Caco-2 (cell line): ENCODE measurements at places on chromosomes 13 and 19.

GRCh38 chr19:40341601-40342482 is 6.4 kb downstream of the C19orf47 start:
- no peaks in the 10 kb centered on the region for H3K36me3 ChIP-seq
- no peaks in the 10 kb centered on the region for H3K27me3 ChIP-seq
- no peak overlapping the region for H3K4me3 ChIP-seq

DNA sequence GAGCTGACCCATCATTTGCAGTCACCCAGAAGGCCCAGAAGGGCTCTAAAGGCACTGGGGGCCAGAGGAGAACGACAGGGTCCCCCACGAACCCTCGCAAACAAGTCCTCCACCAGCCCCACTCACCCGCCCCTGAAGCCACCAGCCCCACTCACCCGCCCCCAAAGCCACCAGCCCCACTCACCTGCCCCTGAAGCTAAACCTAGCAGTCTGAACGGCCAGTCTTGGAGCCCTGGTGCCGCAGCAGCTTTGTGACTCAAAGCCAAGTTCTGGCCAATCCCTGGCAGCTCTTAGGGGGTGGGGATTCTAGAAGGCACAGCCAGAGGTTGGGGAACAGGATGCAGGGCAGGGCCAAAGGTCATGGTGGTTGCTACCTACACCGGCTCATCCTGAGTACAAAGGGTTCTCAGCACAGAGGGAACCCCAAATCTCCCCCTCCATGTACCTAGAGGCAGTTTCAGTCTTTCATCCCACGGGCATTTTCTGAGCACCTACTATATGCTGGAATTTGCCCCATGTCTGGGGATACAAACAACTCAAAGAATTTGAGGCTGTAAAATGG is at the start of gene IQCN:
Gene IQCN, minus strand, starts transcription at position 234 of the 562 bp plus-strand sequence. CDS start 4,974 bp downstream, outside the sequence.
- no peaks in the 10 kb centered on the region for H3K27me3 ChIP-seq
- no peak within 1 kb of the TSS for H3K4me3 ChIP-seq
- H3K27ac ChIP-seq = peak within 1 kb of the TSS; percentile 59

DNA sequence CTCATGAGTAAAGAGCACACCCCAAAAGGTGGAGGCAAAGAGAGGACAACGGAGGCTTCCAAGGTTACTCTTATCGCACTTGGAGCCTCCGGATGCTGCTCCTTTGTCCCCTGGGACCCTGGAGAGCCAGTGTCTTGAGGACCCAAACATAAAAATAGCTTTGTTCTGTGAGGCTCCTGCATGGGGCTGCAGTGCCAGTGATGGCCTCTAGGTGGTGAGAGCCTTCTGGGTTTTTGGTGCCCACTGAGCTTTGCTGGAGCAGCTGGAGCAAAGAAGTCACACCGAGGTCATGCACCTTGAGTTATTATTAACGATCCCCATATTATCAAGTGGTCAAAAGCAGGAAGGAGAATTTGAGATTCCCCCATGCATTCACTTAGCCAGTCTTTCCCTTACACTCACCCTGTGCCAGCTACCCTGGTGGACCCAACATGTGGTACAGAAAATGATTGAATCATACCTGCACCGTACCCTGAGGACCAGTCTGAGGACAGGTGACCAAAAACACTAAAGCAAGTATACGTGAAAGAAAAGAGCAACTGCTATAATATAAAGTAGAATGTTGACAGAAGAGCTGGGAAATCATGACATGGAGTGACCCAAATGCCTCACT is 41.5 kb downstream of the ZNF682 start:
- H3K27me3 ChIP-seq = no peaks in the 10 kb centered on the region
- no peak overlapping the region for H3K27ac ChIP-seq
- DNase-seq = no peak
- no peaks in the 10 kb centered on the region for H3K36me3 ChIP-seq

GRCh38 chr13:100506600-100507422 is 81.8 kb downstream of the GGACT start:
- no peak for DNase-seq
- no peaks in the 10 kb centered on the region for H3K27me3 ChIP-seq
- no peak overlapping the region for H3K27ac ChIP-seq
- no peaks in the 10 kb centered on the region for H3K4me1 ChIP-seq
- no peak overlapping the region for H3K4me3 ChIP-seq

- no peaks in the 10 kb centered on the region for H3K27me3 ChIP-seq
- H3K27ac ChIP-seq = no peak overlapping the region
- no peak for DNase-seq
- H3K4me1 ChIP-seq = no peaks in the 10 kb centered on the region
- no peaks in the 10 kb centered on the region for H3K36me3 ChIP-seq
Measured at GRCh38 chr19:28880735-28881401, 332.1 kb downstream of the UQCRFS1 start.

GRCh38 chr13:111533900-111534683 is 213.7 kb downstream of the TEX29 start:
- H3K4me1 ChIP-seq = no peaks in the 10 kb centered on the region
- no peaks in the 10 kb centered on the region for H3K36me3 ChIP-seq
- no peak overlapping the region for H3K27ac ChIP-seq
- peaks cover 2% of the 10 kb centered on the region; the same call in 1 of the 2 replicates for H3K27me3 ChIP-seq
- no peak overlapping the region for H3K4me3 ChIP-seq

- no peaks in the 10 kb centered on the region for H3K36me3 ChIP-seq
- H3K4me1 ChIP-seq = no peaks in the 10 kb centered on the region
- H3K27me3 ChIP-seq = no peaks in the 10 kb centered on the region
- DNase-seq = no peak
Measured at GRCh38 chr13:51068501-51068900, 42.6 kb downstream of the C13orf42 start.

DNA sequence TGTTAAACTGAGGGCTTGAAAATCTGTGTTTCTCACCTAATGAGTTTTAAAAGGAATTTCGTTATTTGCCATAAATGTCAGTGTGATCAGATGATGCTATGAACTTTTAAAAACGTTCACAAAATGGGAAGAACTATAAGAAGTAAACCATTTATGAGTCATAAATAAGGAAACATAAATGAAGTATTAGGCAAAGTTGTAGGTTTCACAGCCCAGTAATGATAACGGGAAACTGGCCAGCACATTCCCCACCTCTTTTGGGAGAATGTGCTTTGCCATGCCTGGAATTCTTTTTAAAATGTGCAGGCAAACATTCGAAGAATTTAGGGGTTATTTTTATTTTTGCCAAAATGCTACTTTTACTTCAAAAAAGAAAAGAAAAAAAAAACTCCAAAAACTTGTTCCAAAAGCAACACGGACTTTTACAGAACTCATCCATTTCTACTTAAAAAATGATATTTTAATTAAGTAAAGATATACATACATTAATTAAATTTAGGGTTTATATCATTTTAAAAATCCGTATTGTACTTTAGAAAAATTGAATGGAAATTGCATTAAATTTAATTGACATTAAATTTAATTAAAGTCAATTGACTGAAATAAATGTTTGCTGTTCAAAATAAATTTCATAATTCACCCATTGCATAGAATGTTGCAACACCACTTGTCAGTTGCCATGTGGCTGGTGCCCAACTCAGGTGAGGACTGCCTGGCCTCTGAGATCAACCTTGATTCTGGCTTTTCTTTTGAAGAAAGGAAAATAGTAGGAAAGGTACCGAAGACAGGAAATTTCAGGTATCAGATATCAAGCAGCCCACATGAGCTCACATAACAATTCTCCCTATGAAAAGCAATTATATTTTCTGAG is 1198.5 kb downstream of the EFNB2 start:
- no peaks in the 10 kb centered on the region for H3K4me1 ChIP-seq
- H3K4me3 ChIP-seq = no peak overlapping the region
- H3K27me3 ChIP-seq = no peaks in the 10 kb centered on the region
- no peaks in the 10 kb centered on the region for H3K36me3 ChIP-seq
- no peak for DNase-seq
- H3K27ac ChIP-seq = no peak overlapping the region

- H3K4me3 ChIP-seq = no peak overlapping the region
- no peak for DNase-seq
- no peaks in the 10 kb centered on the region for H3K27me3 ChIP-seq
Measured at GRCh38 chr19:53182202-53182601, 11.0 kb downstream of the ZNF665 start.

DNA sequence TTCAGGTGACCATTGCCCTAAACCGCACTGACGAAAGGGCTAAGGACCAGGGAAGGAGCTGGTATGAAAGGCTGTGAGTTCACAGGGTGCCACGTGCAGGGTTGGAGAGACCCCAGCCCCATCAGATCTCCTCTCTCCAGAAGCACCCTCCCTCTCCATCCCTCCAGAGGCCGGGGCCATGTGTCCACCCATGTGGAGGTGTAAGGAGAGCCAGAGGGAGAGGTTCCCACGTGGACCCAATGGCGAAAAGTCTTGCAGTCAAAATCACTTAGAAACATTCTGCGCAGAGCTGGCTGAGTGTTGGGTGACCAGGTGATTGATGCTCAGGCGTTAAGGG is 168.3 kb downstream of the COL4A1 start:
- H3K36me3 ChIP-seq = no peaks in the 10 kb centered on the region
- peak overlapping the region; percentile 61 for H3K4me3 ChIP-seq
- H3K27ac ChIP-seq = peak overlapping the region; percentile 80
- peaks cover 5% of the 10 kb centered on the region for H3K4me1 ChIP-seq
- DNase-seq = no peak
- no peaks in the 10 kb centered on the region for H3K27me3 ChIP-seq

GRCh38 chr19:49792829-49793560 is 20.1 kb downstream of the FUZ start:
- H3K4me3 ChIP-seq = no peak overlapping the region
- no peaks in the 10 kb centered on the region for H3K27me3 ChIP-seq
- no peaks in the 10 kb centered on the region for H3K4me1 ChIP-seq
- H3K27ac ChIP-seq = no peak overlapping the region

- H3K4me1 ChIP-seq = peaks cover 42% of the 10 kb centered on the region
- H3K27ac ChIP-seq = peak overlapping the region; percentile 79
- peak overlapping the region; percentile 85 for H3K4me3 ChIP-seq
- H3K27me3 ChIP-seq = no peaks in the 10 kb centered on the region
- peak; percentile 76 for DNase-seq
Measured at GRCh38 chr13:27978301-27978968, 9.3 kb upstream of the CDX2 start.

- H3K27me3 ChIP-seq = no peaks in the 10 kb centered on the region
- peak overlapping the region; percentile 11 for H3K27ac ChIP-seq
- no peaks in the 10 kb centered on the region for H3K4me1 ChIP-seq
- DNase-seq = no peak
- no peak overlapping the region for H3K4me3 ChIP-seq
Measured at GRCh38 chr19:2180114-2180513, 16.4 kb downstream of the DOT1L start.

GRCh38 chr13:42946927-42947326 is 45.1 kb downstream of the EPSTI1 start:
- no peaks in the 10 kb centered on the region; the same call in 1 of the 2 replicates for H3K36me3 ChIP-seq
- DNase-seq = no peak
- H3K4me3 ChIP-seq = no peak overlapping the region

GRCh38 chr19:23882493-23882892 is 32.2 kb upstream of the ZNF726 start:
- H3K27me3 ChIP-seq = no peaks in the 10 kb centered on the region
- H3K4me1 ChIP-seq = 0 out of 2 replicates have a peak, but pooled peaks cover 5% of the 10 kb centered on the region
- no peaks in the 10 kb centered on the region for H3K36me3 ChIP-seq
- DNase-seq = peak; percentile 19

DNA sequence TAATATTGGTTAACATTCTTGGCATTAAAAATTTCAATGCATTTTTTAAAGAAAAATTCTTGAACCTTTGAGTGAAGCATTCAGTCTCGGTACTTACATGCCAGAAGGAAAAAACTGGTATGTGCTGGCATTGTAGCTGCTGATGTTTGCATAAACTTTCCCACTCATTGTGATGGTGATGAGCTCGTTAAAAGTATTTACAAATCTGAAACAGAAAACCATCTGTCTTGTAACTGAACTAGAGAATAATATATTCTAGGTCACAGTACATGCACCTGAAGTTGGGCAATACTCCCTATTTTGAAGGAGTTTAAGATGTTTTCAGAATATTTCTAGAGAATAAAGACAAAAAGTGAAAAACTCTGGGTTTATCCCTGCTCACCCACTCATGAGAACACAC is 64.1 kb downstream of the SLC15A1 start:
- H3K4me3 ChIP-seq = no peak overlapping the region
- DNase-seq = no peak
- H3K36me3 ChIP-seq = no peaks in the 10 kb centered on the region
- no peaks in the 10 kb centered on the region for H3K4me1 ChIP-seq

- DNase-seq = no peak
- no peaks in the 10 kb centered on the region for H3K36me3 ChIP-seq
- H3K27ac ChIP-seq = no peak overlapping the region
- no peaks in the 10 kb centered on the region for H3K27me3 ChIP-seq
Measured at GRCh38 chr13:53200498-53201453, 172.2 kb downstream of the OLFM4 start.

- H3K36me3 ChIP-seq = no peaks in the 10 kb centered on the region
- no peak overlapping the region for H3K4me3 ChIP-seq
- DNase-seq = no peak
Measured at GRCh38 chr13:110592665-110593064, 22.7 kb upstream of the NAXD start.

- no peak overlapping the region for H3K4me3 ChIP-seq
- DNase-seq = no peak
- H3K36me3 ChIP-seq = no peaks in the 10 kb centered on the region
- no peaks in the 10 kb centered on the region for H3K4me1 ChIP-seq
- H3K27ac ChIP-seq = no peak overlapping the region
Measured at GRCh38 chr19:35882114-35882832, 13.9 kb downstream of the APLP1 start.

- H3K4me3 ChIP-seq = no peak overlapping the region
- no peaks in the 10 kb centered on the region for H3K4me1 ChIP-seq
- no peak for DNase-seq
- peak overlapping the region; percentile 56 for H3K27ac ChIP-seq
- no peaks in the 10 kb centered on the region for H3K27me3 ChIP-seq
- peaks cover 4% of the 10 kb centered on the region; the same call in 1 of the 2 replicates for H3K36me3 ChIP-seq
Measured at GRCh38 chr19:55398200-55398925, 9.2 kb downstream of the UBE2S start.

GRCh38 chr13:50421473-50422130 is 406.4 kb downstream of the KCNRG start:
- no peak for DNase-seq
- H3K4me3 ChIP-seq = no peak overlapping the region
- H3K27ac ChIP-seq = no peak overlapping the region
- no peaks in the 10 kb centered on the region for H3K4me1 ChIP-seq
- H3K36me3 ChIP-seq = no peaks in the 10 kb centered on the region

DNA sequence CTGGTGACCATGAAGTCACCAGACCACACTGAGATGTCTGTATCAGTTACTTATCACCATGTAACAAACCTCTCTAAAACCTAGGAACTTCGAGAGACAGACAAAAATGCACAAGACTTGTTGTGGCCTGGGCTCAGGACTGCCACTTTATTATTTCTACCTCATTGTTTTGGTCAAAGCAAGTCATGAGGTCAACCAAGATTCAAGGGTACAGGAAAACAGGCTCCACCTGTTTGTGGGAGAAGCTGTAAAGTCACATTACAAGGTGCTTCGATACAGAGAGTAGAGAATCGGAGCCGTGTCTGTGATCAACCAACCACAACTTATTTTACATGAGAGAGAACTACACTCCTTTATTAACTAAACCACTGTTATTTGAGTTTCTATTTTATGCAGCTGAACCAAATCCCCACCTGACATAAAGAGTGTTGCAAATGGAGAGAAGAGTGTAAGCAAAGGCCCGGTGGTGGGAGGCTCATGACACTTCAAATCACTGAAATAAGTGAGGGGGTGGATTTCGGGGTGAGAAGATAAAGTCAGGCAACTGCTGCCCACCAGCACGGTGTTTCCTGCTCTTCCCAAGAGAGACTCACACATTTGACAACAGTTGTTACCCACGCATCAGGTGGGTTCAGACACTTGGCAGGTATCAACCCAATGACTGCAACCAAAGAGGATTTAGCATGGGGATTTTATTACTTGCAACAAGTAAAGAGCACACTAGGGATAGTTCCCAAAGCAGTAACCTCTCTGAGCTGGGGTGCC is 39.0 kb upstream of the IGSF23 start:
- no peak for DNase-seq
- H3K27me3 ChIP-seq = no peaks in the 10 kb centered on the region
- no peak overlapping the region for H3K27ac ChIP-seq

- no peak overlapping the region for H3K27ac ChIP-seq
- H3K36me3 ChIP-seq = no peaks in the 10 kb centered on the region
- H3K27me3 ChIP-seq = no peaks in the 10 kb centered on the region
- no peak for DNase-seq
Measured at GRCh38 chr19:56477429-56478338, 539 bp upstream of the ZNF667 start.
